ENCODE measurements at places on chromosomes 12 and 14. TPM values are rescaled to one million over a fixed set of nuclear protein-coding genes. Genes with fewer than 3 reads are reported as not detected.
A peak's percentile ranks its signal among the peaks of the same experiment; 100 is the strongest.

GRCh38 chr12:46159309-46159901 lies 109.4 kb downstream of the SLC38A1 start:
- DNase-seq = peak; percentile 57

The GSG1 gene
- 11.4 TPM for polyA plus RNA-seq

The KRT75 gene
- not detected for polyA plus RNA-seq

The TSPAN11 gene
- polyA plus RNA-seq = 18.6 TPM

DNA sequence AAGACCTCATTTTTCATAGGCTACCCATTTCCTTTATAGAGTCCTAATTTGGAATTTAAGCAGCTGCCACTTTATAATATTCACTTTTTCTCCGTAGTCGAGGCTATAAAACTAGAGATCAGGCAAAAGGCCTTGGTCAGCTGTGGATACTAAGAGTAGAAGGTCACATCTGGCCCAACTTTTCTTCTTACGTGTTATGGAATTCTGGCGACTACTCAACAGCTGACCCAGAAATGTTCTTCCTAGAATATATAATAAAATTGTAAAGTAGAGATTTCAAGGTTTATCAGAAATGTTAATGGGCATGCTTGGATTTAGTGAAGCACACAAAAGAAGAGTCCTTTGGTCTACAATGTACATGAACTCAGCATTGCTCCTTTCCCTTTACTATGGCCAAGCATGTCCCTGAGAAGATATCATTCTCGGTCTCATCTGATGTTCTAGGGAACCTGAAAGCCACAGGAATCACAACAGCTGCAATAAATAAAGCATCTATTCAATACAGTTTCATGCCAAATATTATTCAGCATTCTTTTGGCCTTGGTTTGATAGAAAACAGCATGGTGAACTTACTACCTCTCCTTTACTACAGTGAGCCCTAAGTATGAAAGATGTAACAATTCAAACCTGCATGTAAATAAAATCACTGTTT lies 261.4 kb upstream of the NPAS3 start:
- DNase-seq = peak; percentile 71

GRCh38 chr12:110217996-110218674 lies 62.9 kb upstream of the ATP2A2 start:
- DNase-seq = no peak

The SLC38A6 gene
- polyA plus RNA-seq = 13.6 TPM

The IL22 gene
- not detected for polyA plus RNA-seq

The DDN gene
- polyA plus RNA-seq = 30.4 TPM

DNA sequence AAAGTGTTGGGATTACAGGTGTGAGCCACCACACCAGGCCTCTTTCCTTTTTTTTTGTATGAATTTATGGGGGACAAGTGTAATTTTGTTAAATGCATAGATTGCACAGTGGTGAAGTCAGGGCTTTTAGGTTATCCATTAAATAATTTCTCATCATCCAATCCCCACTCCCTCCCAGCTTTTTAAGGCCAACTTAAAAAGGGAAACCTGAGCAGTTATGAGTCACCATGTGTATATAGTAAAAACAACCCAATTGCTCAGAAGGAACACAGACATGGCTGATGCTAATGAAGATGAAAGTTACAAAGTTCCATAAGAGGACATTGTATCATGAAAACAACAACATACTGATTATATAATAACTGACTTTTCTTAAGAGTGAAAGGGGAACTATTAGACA lies 25.6 kb upstream of the ARID2 start:
- no peak for DNase-seq

- peak; percentile 29 for DNase-seq
These were observed 6.7 kb downstream of the B4GALNT1 start for GRCh38 chr12:57626111-57626920.

The PYGL gene
- polyA plus RNA-seq = 37.2 TPM

DNA sequence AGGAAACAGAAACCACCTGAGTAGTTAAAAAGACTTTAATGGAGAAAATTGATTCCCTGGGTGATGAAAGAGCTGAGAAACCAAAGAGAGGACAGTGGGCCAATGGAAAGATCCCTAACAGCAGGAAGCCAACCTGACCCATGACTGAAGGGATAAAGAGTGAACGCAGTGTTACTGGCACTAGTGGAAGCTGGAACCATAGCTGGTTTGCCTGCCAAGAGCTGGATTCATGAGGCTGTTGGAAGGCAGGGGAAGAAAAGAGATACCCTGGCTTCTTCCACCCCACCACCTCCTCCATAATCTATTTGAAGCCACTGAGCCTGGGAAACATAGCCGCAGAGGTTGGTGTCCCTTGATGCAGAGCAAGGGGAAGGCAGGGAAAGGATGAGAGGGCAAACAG lies 125.5 kb upstream of the PRKD1 start:
- no peak for DNase-seq
